ENCODE measurements at places on chromosomes 13 and 19. TPM values are rescaled to one million over a fixed set of nuclear protein-coding genes. Genes with fewer than 3 reads are reported as not detected.

DNA sequence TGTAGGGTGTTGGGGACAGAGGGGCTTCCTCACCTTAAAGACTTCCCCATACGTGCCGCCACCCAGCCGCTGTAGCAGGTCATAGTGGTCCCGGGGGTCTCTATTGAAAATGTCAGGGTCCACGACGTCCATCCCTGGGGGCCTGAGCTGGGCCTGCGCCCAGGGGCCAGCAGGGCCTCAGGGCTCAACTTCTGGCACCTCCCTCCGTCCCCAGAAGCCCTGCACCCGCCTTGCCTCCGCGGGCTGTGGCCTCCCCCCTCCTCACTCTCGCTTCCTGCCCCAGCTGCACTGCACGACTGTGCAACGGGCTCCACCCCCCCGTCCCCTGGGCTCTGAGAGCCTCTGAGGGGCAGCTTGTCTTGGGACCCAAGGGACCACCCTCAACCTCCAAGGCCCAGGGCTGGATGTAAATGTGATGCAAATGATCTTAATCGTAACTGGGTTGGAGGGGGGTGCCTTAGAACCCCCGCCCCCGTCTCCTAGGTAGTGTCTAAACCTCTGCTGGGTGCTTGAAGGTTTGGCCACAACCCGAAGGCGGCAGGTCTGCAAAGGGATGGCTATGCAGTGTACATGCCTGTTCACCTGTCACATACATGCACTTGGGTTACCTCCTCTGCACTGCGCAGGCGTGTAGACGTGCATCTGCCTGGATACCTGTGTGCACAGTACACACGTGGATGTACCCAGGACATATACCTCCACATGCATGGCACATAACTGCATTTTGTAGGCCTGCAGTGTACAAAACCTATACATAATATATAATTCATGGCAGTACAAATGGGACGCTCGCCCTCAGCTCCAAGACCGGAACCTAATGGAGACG, at the start of gene MAP4K1:
TSS of gene MAP4K1 (minus strand) at position 190 of the 826 bp plus-strand sequence. CDS start at position 132, 58 bp downstream.
- no peak for DNase-seq

The COL5A3 gene
- 4.1 TPM for total RNA-seq

The CD70 gene
- total RNA-seq = 0.09 TPM

DNA sequence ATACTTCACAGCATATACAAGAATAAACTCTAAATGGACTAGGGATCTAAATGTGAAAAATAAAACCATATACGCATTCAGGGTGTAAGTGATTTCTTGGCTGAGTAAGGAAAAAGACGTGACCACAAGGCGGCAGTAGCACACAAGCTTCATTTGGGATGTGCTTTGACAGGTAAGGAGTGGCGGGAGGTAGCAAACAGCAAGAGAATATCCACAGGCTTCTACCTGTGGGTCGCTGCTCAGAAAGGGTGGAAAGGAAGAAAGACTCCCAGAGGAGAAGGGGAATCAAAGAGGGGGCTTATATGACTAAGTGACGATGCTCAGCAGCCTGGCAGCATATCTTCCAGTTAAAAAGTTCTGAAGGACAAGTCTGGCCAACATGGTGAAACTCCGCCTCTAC, 2.5 kb upstream of the ZNF121 start:
- DNase-seq = peak; percentile 75

DNA sequence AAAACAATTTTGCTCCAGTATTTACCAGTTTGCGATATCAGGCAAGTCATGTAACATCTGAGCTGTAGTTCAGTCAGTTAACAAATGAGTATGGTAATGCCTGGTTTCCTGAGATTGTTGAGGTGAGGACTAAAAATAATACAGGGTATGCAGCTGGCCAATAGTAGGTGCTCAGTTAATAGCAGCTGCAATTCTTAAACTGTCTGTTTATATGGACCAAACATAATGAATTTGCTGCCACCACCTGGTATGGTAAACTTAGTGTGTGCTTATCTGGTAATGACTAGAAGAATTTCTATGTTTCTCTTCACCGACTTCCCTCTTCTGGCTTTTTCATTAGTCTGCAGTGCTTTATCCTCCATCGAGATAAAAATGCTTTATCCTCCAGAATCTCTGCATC, 9.1 kb downstream of the ZMYM2 start:
- DNase-seq = no peak

- DNase-seq = peak; percentile 94
Measured at GRCh38 chr19:42113641-42114348, 18.5 kb downstream of the POU2F2 start.

DNA sequence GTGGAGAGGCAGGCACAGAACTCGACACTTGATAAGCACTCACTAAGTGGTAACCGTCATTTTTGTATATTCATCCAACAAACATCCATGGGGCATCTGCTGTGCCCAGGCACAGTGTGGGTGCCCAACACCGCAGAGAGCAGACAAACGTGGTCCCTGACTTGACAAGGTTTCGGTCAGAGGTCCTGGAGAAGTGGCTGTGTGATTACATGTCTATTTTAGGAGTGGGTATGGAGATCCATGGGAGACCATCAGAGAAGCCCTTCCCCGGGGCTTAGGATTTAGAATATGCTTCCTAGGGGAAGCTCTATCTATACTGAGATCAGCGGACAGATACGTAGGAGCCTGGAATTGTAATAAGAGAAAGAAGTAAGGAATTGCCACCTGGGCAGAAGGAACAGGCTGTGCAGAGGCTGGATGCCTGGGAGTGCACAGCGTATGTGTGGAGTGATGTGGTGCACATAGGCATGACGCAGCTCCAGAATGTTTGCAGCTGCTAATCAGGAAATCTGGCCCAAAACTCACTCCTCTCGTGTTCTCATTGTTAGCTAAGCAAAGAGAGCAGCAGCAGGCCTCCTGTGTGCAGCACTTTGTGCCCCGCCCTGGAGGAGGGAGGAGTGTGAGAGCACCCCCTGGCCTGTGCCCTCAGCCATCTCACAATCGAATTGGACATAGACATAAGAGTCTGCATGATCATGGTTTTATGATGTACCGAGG, 23.0 kb upstream of the IRS2 start:
- no peak for DNase-seq

DNA sequence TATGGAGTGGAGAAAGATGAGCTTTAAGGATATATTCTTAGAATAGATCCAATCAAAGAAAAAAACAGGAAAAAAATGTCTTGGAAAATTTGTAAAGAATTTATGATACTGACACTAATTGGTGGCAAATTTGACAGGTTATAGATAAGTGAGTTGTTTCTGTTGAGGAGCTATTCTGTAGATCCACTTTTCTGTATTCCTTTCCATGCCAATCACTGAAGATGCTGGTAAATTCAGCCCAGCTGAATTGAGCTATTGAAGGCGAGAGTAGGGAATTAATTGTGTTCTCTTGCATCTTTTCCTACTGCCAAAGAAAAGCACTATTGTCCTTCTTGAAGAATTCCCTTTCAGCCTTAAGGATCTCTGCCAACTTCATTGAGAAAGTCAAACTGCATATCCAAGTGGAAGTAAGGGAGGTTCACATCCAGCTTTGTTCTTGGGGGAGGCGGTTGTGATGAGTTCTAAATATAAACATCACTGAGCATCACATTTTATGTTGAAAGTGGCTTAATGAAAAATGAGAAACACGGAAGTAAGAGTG, 113.1 kb downstream of the PCDH9 start:
- peak; percentile 11 for DNase-seq

- DNase-seq = no peak
Measured at GRCh38 chr13:76440568-76440967, 445.6 kb downstream of the KCTD12 start.

GRCh38 chr19:46197314-46198070, 32.0 kb upstream of the IGFL1 start:
- no peak for DNase-seq

DNA sequence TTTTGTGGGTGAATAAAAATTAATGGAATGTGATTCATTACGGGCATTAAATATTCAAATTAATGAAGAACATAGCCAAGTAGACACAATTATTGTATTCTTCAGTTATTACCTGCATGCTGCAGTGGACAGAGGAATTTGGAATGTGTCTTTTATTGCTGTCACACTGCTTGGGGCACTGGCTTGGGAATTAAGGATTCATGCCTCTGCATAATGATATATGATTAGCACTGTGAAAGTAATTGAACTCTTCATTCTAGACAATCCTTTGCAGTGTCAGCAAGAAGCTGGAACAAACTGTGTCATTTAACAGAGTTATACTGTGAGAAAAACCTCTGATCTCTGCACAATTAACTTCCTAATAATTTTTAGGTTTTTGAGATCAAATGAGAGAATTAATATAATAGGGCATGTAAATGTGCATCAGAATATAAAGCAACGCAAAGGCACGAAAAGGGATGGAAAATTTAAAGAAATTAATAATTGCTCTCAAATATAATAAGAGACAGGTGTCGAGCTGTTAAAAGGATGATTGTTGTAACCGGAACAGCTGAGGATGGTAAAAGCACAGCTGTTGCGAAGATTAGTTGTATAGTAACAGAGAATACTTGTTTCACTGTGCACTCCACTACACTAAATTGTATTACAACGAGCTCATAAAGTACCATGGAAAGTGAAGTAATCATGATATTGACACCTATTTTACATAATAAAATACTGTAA, 235.1 kb upstream of the MIR17HG start:
- no peak for DNase-seq

Data from fibroblast of the aortic adventitia (primary cell).